ENCODE measurements at places on chromosomes 2 and 18.

DNA sequence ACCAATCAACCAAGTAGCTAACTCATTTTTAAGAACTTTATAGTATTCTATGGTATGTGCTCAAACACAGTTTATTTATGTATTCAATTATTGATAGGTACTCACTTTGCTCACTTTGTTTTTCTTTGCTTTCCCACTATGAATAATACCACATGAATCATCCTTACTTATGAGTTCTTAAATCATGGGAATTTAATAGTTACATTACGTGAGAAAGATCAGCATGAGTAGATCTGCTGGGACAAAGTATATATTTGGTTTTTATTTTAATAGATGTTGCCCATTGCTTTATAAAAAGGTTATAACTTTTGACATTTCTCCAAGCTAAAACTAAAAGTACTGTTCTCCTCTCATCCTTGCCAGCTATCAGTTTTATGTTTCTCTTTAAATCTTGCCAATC is 390.7 kb downstream of the LRATD1 start:
- no peak for DNase-seq

- DNase-seq = no peak
Observed at GRCh38 chr2:41709702-41710599, 337.9 kb upstream of the PKDCC start.

DNA sequence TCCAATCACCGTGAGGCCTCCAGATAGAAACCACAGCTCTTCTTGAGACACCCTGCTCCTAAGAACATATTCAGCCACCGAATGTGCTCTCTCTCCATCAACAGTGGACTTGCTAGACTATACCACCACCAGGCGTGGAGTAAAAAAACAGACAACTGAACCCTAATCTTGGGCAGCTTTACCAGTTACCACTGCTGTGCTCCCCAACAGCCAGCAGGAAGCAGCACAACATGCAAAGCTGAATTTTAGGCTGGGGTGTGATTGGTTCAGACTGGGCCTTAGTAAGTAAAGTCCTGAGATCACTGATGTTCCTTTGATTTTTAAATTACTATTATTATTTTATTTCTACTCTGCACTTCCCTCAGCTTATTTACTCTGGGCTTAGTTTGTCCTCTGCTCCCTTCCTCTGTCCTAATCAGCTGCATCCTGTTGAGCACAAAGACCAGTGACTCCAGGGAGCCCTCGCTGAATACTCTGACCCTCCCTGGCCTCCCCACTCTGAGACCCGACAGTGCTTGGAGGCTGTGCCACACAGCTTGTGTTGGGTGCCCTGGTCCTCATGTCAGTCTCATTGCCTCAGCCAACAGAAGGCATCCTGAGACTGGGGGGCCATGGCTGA is 21.9 kb downstream of the MRPL35 start:
- no peak for DNase-seq

- DNase-seq = no peak
Observed at GRCh38 chr2:28644760-28645159, 106.9 kb upstream of the PPP1CB start.

DNA sequence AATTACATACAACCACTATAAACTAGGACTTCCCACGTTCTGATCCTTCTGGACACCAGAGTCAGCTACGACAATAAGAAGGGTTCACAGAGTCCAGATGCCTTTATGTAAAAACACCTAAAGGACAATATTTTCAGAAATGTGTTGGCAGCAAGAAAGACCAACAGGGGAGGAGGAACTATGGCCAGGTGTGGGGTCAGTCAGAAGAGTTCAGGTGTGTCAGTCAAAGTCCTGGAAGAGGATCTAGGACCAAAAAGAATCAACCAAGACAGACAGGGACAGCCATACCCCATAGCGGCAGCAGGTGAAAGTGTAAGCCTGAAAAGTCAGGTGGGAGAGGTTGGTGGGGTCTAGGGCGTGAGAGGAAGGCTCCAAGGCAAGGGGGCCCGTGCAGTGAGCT is 38.0 kb upstream of the YPEL5 start:
- DNase-seq = no peak

GRCh38 chr18:59279722-59280121 is 6.5 kb upstream of the RAX start:
- DNase-seq = no peak

- DNase-seq = no peak
Observed at GRCh38 chr2:11019614-11020013, 107.9 kb downstream of the KCNF1 start.

GRCh38 chr2:25977768-25978167 is 4.5 kb downstream of the KIF3C start:
- DNase-seq = no peak

DNA sequence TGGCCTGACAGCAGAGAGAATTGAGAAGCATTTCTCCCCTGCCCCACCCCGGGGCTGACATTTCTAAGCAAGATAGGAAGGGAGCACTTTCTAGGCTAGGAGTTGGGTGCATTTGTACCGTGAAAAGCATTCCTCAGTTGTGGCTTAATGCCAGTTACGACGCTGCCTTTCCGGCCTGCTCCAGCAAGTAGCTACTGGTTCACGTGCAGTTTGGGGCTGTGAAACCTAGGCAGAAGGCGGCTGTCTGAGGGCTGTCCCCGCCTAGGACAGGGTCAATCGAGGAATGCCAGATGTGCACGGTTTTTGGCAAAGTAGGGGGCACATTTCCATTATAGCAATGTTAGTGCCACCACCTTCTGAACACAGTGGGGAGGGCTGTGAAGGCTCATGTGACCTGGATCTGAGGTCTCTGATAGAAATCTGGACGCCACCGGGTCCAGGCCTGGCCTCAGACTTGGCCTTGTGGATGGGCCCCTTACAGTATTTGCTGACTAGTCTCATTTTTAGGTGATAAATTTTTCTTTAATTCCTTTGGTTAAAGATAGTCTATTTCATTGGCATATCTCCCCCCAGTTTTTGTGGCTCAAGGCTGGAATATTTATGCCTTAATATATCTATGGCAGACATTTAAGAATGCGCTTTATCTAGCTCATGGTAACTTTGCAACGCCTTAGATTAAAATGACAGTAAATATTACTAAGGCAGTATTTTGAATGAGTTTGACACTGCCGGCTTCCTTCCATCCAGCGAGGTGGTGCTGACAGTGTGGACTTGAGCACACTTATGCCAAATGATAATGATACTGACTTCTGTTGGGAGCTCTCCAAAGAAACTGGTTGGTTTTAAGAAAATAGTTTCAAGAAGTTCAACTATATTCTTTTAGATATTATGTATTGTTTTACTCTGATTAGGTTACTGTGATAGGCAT is 78.7 kb downstream of the LPIN1 start:
- DNase-seq = no peak

DNA sequence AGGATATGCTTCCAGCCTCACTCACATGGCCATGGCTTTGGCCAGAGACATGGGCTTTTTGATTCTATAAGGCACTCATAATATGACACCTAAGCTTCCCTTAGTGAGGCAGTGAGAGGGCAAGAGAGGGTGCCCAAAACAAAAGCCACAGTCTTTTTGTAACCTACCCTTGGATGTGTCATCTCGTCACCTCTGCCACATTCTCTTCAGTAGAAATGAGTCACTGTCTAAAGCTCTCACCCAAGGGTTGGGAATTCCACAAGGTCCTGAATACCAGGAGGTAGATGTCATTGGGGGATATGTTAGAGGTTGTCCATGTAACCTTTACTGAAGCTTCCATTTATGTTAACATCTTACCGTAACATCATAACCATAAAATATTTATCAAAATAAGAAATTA is 108.4 kb downstream of the ALMS1 start:
- no peak for DNase-seq

DNA sequence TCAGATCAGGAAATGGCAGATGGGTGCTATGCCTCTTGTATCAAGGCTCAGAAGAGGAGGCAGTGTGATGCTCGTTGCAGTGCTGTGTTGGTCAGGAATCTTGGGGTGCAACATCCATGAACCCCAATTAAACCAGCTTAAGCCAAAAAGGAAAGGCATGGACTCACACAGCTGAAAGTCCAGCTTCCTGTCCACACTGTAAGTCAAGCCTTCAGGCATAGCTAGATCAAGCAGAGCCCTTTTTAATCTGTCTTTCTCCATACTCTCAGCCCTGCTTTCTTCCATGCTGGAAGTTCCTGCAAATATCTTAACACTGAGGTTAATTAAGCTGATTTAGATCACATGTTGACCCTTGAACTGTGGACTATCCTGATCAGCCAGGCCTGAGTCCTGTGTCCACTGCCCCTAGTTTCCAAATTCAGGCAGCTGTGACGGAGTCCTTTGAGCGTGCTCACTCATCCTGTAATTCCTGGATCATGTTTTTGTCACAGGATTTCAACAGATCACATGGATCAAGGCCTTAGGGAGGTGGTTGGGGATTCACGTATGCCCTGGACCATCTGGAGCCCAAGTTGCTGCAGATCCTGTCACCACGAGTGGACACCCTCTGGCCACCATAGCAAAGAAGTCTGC is 4.5 kb upstream of the C2orf74 start:
- no peak for DNase-seq

DNA sequence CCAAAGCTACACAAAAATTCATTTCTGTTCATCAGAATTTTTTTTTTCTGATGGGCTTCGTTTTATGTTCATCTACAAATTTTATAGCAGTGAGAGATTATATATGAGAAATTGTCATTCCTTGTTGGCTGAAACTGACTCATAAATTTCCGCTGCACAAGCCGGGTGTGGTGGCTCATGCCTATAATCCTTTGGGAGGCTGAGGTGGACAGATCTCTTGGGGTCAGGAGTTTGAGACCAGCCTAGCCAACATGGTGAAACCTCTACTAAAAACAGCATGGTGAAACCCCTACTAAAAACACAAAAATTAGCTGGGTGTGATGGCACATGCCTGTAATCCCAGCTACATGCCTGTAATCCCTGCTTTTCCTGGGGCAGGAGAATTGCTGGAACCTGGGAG is 72.0 kb downstream of the PLEKHM3 start:
- DNase-seq = no peak

- DNase-seq = no peak
Observed at GRCh38 chr2:61238219-61239012, 76.4 kb downstream of the C2orf74 start.

DNA sequence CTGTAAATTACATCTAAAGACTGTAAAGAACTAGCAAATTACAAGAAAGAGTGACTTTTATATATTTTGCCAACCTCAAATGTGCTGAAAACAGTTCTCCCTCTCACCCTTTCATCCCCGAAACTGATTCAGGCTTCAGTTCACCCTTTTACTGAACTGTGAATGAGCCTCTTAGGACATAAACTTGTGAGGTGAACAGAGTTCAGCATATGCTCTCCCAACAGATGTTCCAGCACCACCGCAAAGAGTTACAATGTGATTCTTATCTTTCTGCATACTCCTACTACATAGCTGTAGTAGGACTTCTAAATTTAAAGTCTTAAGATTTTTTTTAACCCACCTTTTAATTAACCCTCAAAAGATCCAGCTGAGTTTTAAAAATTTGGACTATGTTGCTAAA is 1.2 kb upstream of the ZCCHC2 start:
- DNase-seq = no peak

DNA sequence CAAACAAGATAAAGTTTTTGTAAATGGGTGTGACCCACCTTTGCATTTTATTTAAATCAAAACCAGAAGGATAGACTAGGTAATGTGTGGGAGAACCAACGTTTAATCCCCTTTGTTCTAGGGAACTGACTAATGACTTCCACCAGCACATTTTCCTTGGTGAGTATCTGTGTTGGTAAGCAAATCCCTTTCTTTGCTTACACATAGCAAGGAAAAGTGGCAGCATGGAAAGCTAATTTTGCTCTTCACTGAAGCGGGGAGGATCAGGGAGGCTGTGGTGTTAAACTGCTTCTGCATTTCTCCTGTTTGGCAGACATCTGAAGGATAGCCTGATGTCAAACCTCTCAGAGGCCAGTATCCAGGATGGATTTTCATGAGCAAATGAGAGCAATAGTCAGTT is 331.1 kb downstream of the PTPRM start:
- no peak for DNase-seq

- DNase-seq = no peak
Observed at GRCh38 chr2:101388232-101388631, 929 bp upstream of the CREG2 start.

GRCh38 chr2:172311921-172312345 is 115.5 kb upstream of the ITGA6 start:
- no peak for DNase-seq

GRCh38 chr2:27042985-27043634 is 8.4 kb upstream of the AGBL5 start:
- no peak for DNase-seq

GRCh38 chr18:26271917-26272549 is 45.8 kb downstream of the TAF4B start:
- DNase-seq = no peak

DNA sequence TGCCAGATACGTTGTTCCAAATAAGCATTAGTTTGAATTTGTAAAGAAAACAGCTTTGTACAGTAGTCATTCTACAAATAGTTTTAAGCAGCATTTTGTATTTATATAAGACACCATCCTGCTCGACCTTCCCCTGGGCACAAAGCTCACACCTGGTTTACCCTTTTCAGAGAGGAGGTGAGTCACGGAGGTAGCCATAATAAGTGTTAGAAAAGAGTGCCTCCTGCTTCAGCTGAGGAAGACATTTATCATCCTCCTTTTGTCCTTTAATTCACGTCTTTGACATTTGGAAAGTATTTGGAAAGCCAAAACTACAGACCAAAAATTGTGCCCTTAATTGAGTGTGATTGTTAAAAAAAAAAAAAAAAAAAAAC is 6.8 kb downstream of the RAB12 start:
- DNase-seq = no peak

- no peak for DNase-seq
Observed at GRCh38 chr2:54839461-54840255, 116.2 kb downstream of the EML6 start.

GRCh38 chr2:101004620-101005325 is 2.7 kb downstream of the RPL31 start:
- no peak for DNase-seq

GRCh38 chr2:227748079-227748478 is 2.4 kb downstream of the SCYGR8 start:
- DNase-seq = no peak

GRCh38 chr2:67389286-67389685 is 7.8 kb upstream of the ETAA1 start:
- no peak for DNase-seq

DNA sequence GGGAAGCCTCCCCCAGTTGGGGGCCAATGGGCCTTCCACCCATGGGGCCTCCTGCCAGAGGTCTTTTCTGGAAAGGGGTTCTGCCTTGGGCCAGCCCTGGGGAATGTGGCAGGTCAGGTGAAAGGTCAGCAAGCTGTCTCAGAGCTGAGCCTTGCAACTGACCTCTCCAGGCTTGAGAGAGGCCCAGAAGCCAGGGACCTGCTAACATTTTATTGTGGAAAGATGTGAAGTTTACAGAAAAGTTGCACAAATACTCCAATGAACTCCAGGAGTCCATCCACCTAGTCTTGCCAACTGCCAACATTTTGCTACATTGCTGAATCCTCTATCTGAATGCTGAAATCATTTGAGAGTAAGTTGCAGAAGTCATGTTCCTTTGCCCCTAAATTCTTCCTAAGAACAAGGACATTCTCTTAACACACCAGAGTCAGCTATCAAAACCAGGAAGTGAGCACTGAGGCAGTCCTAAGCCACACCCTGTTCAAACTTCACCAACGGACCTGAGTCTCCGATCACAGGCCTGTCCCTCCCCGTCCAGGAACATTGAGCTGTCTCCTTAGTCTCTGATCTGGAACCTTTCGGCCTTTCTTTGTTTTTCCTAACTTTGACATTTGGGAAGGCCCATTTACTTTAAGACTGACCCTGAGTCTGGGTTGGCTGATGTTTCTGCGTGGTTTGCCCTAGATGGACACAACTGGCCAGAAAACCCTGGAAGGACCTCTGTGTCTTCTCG is 4.0 kb downstream of the SNORC start:
- DNase-seq = no peak

All from cerebellar nuclear complex (tissue), 1 donor.